ENCODE measurements at places on chromosomes 13 and 19. TPM values are rescaled to one million over a fixed set of nuclear protein-coding genes. Genes with fewer than 3 reads are reported as not detected.

Gene MISP3
- total RNA-seq = 1.2 TPM

DNA sequence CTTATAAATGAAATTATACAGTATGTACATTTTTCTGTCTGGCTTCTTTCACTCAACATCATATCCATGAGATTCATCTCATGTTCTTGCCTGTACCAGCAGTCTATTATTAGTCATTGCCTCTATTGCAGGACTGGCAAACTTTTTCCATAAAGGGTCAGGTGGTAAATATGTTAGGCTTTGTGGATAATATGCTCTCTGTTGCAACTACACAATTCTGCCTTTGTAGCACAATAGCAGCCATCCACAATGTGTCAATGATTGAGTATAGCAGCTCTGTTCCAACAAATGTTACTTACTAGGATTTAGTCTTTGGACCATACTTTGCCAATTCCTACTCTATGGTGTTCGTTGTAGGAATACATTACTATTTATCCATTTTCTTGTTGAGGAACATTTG is 304.4 kb downstream of the DCT start:
- DNase-seq = no peak

Gene TNFRSF19
- total RNA-seq = 38.9 TPM

Gene LYPD3
- total RNA-seq = 1.2 TPM

DNA sequence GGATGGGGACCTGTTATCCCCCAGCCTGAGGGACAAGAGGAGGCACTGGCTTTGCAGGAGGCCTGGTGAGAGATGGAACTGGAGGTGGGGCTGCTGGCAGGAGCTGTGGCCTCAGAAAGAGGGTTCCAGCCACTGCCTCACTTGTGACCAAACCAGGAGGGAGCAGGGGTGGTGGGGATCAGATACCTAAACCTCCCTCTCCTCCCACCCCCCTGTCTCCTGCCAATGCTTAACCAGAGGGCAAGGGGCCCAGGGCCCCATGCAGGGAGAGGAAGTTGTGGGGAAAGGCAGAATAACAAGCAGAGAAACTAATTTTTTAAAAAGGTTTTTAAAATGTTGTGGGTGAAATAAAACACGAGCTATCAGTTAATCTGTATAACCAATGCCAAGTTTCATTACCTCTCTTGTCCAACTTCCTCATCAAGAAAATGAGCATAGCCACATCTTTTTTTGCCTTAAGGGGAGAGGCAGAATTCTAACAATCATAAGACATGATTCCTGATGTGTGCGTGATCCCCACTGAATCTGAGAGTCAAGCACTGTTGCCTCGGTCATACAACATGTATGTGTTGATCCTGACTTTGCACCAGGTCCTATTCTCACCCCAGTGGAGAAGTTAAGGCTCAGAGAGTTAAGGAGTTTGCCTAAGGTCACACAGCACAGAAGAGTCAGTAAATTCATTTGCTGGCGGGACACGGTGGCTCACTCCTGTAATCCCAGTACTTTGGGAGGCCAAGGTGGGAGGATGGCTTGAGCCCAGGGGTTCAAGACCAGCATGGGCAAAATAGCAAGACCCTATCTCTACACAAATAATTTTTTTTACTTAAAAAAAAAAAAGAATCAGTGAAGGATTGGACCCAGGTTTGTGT is 12.9 kb downstream of the FXYD5 start:
- no peak for DNase-seq

- no peak for DNase-seq
Observed at GRCh38 chr13:51681037-51681678, 96.9 kb downstream of the WDFY2 start.

Gene ELSPBP1
- total RNA-seq = 0.40 TPM

DNA sequence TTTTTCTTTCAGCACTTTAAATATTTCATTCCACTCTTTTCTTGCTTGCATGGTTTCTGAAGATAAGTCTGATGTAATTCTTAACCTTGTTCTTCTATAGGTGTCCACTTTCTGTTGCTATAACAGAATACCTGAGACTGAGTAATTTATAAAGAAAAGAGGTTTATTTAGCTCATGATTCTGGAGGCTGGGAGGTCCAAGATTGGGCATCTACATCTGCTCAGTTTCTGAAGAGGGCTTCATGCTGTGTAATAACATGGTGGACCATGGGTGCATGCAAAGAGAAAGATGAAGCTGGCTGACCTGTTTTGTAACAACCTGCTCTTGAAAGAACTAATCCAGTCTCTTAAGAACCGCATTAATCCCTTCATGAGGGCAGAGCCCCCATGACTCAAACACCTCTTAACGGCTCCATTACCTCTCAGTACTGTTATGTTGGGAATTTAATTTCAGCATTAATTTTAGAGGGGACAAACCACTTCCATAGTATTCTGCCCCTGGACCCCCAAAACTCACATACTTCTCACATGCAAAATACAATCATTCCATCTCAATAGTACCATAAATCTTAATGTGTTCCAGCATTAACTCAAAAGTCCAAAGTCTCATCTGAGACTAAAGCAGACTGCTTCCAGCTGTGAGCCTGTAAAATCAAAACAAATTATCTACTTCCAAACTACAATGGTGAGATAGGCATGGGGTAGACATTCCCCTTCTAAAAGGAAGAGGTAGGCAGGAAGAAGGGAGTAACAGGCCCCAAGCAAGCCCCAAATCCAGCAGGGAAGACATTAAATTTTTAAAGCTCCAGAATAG is 9.6 kb upstream of the FGF9 start:
- no peak for DNase-seq

- no peak for DNase-seq
Observed at GRCh38 chr13:110382229-110382628, 75.1 kb downstream of the COL4A2 start.

DNA sequence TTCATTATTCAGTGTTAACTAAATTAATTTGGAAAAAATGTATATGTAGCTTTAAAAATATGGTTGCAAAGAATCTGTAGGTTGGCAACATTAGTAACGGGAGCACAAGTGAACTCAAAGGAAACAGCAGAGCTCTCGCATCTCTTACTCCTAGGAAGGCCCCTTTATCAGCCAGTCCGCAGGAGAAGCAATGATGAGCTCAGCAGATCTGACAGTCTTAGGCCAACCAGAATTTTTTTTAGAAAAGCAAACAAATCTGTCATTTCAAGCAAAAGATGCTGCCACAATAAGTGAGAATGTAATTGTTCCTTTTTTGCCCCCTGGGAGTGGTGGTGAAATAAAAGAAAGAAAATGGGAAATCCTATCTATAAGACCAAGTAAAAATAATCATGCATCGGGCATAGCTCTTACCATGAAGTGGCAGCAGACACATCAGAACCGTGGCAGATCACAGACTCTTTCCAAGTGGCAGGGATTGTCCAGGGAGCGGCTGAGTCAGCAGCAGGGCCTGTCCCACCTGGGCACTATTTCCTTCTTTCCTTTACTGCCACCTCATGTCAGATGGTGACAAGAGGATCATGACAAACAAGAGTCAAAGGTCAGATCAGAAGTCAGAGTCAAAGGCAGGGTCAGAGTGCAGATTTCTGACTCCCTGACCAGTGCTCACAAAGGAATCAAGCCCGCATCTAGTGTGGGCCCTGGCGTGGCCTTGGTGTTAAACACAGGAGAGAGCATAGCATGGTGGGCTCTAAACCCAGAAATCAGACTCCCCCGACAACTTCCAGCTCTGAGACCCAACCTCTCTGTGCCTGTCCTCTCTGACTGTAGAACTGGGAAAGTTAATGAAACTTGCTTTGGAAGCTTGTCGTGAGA is 84.0 kb upstream of the MTIF3 start:
- no peak for DNase-seq

DNA sequence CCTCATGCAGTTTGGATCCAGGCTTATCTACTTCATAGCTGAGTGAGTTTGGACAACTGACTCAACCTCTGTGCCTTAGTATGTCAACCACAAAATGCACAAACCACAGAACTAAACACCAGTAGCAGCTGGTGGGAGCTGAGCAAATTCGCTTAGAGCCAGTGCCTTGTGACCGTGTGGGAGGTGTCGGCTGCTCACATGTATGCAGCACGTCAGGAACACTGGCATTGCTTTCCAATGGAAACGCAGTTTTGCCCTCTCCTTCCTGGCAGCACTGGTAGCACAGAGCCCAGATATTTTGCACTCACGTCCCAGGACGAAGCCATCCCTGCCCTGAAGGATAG is 8.3 kb upstream of the NTN5 start:
- no peak for DNase-seq

Gene LMTK3
- total RNA-seq = 10.8 TPM

DNA sequence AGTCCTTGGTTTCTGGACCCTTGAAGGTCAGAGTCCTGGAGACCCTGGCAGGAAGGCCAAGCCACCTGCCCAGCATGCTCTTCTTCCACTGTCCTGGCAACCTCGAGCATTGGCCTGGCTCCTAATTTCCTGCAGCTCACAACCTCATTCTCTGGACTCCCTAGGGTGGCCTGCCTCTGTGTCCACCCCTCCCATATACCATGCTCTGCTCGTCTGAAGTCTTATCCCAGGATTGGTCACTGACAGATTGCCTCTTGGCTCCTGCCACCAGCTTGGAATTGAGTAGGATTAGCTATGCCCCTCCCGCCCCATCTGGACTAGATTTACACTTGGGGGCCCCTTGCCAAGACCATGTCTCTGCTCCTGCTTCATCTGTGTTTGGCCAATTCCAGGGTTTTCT is 17.1 kb upstream of the WASF3 start:
- no peak for DNase-seq

Gene AKAP8
- total RNA-seq = 10.1 TPM

GRCh38 chr13:95814495-95814894 is 137.6 kb downstream of the DNAJC3 start:
- no peak for DNase-seq

DNA sequence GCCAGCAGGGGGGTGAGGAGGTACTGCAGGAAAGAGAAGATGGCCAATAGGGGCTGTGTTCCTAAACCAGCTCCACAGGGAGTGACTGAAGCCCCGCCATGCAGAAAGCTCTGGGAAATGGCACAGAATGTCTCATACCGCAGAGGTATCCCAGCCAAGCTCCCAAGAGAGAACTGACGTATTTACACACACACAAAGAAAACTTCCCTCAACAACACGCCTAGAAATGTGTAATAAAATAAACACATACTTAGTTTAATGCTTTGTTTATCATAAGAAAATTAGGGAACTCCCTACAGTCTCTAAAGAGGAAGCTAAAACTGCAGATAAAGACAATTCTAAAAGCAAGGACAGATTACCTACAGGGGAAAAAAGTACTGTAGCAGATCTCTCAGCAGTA is 40.0 kb downstream of the ESD start:
- peak; percentile 14 for DNase-seq

DNA sequence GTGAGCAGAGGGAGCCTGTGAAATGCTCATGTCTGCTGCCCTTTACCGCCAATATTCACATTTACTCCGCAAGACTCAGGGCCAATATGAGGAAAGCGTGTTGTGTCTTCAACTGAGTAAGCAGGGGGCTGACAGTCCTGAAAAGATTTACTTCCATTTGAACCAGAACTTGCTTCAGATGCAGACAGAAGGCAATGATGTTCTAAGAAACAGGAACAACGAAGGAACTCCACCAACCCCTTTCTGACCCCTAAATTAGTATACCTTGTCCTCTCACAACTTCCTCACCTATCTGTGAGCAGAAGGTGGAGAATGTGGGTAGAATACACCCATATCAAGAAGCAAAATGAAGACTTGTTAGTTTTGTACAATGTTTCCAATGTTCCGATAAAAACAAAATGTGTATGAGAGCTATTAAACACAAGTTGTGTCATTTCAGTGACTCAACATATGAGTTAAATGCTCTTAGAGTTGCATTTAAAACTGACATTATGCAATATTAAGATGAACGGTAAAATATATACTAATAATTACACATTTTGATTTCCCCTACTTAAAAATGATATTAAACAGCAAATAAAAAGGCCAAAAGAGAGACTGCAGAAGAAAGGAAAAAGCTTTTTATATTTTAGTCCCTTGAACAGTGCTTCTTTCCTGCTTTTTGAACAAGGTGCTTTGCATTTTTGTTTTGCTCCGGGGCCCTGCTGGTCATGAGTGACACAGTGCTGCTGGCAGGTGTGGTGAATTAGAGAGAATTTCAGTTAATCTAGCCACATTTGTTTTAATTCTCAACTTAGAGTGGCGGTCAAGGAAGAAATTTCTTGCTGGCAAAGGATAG is 16.0 kb downstream of the TMEM272 start:
- no peak for DNase-seq

DNA sequence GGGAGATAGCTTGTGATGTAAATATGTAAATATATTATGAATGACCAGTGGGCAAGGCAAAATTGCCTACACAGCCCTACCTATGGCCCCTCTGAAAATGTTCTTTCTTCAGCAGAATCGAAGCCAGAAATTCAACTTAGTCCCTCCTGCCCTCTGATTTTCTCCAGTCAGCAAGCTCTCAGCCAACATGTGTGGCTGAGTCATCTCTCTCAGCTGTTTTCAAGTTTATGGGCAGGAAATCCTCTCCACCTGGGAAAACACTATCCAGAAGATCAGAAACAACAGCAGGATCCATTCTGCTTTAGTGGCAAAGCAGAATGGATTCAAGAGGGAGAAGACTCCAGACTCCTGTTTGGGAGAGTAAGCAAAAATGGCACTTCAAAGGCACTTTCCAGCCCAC is 8.9 kb upstream of the ZNF527 start:
- DNase-seq = no peak

DNA sequence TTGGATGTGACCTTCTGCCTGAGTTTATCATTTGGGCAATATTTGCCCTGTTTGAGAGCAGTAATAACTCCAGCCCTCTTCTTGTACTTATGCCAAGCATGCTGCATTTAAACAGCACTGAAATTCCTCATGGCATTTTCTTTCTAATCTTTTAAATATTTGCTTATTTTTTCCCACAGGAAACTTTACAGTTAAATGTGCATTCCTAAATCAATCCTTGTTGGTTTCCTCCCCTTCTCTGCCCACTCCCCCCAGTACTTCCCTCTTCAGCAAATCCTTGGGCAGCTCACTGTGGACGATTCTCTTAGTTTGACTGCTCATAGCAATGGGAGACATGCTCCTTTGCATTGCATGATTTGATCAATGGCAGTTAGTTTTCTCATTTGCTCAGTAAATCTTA is 68.7 kb downstream of the RAP2A start:
- no peak for DNase-seq

- no peak for DNase-seq
Observed at GRCh38 chr19:33196446-33197193, 2.5 kb downstream of the LRP3 start.

GRCh38 chr19:16076958-16077611 is 790 bp downstream of the TPM4 start:
- peak; percentile 75 for DNase-seq

Gene KLK1
- total RNA-seq = 0.50 TPM

Gene CGB5
- total RNA-seq = not detected

Gene NXNL1
- not detected for total RNA-seq

Gene LRRC63
- total RNA-seq = 0.79 TPM

GRCh38 chr13:51829568-51829899 is 15.4 kb downstream of the TMEM272 start:
- DNase-seq = no peak

Gene FLT1
- 27.1 TPM for total RNA-seq

DNA sequence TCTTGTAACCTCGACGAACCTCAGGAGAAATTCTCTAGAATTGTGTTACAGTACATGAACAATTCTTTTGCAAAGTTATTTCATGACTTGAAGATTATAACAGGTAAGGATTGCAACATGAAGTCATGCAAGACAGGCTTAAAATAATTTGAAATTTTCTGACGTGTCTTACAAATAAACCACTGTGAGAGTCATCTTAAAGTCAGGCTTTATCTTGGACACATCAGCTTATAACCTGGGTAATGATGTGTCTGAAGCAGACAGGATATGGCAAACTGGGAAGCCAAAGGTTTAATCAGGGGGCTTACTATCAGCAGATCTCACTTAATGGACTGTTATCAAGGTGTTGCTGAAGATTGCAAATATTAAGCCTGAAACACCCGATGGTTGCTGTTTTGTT is 407.8 kb downstream of the KLF5 start:
- DNase-seq = no peak

Data from spinal cord (tissue), 10 donors.